ENCODE measurements at places on chromosomes 16 and 17.

DNA sequence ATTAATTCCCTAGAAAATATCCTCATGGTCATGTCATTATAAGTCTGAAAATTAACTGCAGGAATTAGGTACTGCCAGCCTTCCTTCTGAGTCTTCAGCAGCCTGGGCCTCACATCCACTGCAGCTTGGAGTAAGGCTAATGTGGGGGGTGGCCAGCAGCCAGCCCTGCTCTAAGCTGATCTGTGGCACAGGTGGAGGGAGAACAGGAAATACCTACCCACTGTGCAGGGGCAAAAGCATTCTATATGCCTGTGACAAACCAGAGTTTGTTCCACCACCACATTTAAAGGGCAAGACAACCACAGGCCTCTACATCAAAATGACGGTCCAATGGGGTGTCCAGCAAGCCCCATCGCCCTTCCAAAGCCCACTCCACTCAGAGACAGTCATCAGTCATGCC lies 9.4 kb downstream of the NPRL3 start:
- no peak for DNase-seq

DNA sequence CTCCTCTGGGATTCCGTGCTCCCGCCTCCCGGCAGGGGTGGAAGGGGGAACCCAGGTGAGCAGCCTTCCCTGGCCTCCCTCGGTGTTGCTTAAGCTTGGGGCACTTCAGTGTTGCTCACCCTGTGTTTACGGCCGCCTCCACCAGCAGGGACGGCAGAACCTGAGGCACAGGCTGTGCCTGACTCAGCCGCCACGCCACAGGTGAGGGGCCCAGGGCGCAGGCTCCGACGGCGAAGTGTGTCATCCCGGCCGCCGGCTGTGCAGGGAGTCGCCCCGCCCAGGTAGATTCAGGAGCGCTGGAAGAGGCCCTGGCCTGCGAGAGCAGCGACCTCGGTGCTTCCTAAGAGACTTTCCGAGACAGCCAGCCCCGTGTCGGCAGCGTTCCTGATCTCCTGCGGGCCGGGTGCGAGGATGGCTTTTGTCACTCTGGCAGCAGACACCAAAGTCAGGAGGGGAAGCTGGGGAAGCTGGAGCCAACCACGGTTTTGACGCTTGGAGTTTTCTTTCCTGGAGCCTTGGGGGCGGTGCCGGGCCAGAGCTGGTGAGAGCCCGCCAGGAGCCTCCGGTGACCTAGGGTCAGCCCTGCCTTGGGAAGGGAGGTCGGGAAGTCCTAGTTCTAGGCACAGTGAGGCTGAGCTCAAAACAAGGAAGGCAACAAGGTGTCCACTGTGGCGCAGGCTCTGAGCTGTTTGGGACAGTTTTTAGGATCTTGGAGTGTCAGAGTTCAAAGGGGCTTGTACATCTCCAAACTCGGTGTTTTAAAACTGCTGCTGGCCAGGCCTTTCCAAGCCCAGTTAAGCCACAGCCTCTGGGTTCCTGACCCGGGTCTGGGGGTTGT lies 2.1 kb downstream of the GSE1 start:
- DNase-seq = no peak

- DNase-seq = no peak
These were observed 58.1 kb downstream of the ACTG1 start for GRCh38 chr17:81454473-81454872.

GRCh38 chr16:84406006-84406963 lies 37.9 kb downstream of the ATP2C2 start:
- no peak for DNase-seq

- DNase-seq = no peak
These were observed 3.9 kb upstream of the SPATA32 start for GRCh38 chr17:45265821-45266220.

DNA sequence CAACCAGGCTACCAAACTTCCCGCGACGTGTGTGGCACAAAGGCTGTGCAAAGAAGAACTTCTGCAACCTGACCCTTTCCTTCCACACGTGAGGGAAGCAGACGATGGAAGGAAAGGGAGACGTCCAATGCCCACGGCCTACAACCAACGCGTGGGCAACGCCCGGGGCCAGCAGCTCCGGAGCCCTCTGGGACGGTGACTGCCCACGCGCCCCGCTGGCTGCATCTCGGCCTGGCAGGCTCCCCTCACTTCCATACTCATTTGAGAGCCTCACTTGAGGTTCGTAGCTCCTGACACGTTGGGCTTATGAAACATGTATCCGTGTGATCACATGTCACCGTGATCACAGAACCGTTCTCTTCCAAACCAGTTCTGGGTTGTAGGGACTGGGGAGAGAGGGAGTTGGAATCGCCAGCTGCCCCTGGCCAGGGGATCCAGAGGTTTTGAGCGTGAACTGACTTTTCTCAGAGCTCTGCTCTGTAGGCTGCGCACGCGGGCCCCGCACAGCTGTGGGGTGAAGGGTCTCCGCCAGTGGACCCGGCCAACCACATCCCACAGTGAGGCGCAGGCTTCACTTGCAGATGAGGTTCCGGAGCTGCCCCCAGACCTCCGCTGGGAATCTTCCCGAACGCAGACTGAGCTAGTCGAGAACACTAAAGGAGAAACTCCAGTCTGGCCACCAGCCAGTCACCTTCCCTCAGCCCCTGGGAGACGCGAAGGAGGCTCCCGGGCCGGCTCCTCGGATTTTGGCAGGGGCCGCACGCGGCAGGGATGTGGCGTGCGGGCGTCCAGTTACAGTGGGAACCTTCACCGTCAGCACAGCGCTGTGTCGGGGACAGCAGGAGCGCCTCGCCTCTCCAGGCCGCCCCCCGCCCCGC lies 1.0 kb downstream of the LMF1 start:
- peak; percentile 61 for DNase-seq
